ENCODE measurements at places on chromosomes 13 and 19. TPM values are rescaled to one million over a fixed set of nuclear protein-coding genes. Genes with fewer than 3 reads are reported as not detected.

SMIM44 gene
- not detected for total RNA-seq

GRCh38 chr19:17567940-17568339 lies 12.5 kb downstream of the COLGALT1 start:
- DNase-seq = no peak

GRCh38 chr13:100490692-100491091 lies 97.9 kb downstream of the GGACT start:
- DNase-seq = no peak

DNA sequence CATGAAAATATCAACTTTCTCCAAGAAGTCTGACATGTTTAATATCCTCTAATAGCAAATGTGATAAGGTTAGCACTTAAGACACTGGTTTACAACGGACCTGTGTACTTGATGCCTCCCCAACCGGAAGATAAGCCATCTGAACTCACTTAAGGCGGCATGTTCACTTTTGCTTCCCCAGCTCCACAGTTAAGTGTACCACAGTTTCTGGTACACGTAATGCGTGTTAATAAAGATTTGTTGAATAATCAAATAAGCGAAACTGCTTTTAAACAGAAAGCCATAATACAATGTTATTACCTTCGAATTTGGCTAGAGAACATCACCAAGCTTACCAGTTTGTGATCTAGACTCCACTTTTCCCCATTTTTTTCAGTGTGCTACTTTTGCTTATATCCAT lies 1.4 kb upstream of the PAN3 start:
- no peak for DNase-seq

DNA sequence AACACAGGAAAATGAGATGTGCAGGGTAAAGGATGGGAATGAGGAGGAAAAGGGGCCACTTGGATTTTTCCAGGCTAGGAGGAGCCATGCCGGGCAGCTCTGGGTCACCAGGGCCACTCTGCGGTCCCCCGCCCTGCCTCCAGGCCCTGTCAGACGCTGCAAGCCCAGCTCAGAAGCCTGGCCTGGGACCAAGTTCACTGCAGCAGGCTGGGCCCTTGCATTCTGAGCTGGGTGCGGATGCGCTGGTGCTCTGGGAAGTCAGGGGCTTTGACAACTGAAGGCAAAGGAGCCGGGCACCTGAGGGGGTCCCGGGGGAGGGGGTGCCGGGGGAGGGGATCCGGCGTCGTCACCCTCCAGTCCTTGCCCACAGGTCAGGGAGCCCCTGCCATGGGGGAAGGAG lies 77.5 kb downstream of the WTIP start:
- no peak for DNase-seq

GRCh38 chr19:30552593-30552992 lies 180.4 kb downstream of the ZNF536 start:
- no peak for DNase-seq
